ENCODE measurements at places on chromosomes 13 and 19.
A peak's percentile ranks its signal among the peaks of the same experiment; 100 is the strongest.

GRCh38 chr19:57248646-57249045 lies 8.2 kb downstream of the ZNF805 start:
- no peak for DNase-seq

- no peak for DNase-seq
These were observed 19.4 kb downstream of the LAIR2 start for GRCh38 chr19:54521860-54522513.

- peak; percentile 42 for DNase-seq
These were observed 33.8 kb upstream of the GARRE1 start for GRCh38 chr19:34220472-34221063.

DNA sequence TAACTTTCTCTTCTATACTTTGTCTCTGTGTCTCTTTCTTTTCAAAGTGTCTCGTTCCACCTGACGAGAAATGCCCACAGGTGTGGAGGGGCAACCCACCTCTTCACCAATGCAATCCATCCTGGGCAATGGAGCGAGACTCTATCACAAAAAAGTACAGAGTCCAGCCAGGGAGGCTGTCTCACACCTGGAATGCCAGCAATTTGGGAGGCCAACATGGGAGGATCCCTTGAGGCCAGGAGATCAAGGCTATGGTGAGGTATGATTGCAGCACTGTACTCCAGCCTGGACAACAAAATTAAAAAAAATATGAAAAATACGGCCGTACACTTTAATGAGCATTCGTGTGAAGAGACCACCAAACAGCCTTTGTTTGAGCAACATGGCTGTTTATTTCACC lies 2.8 kb upstream of the ZNF600 start:
- DNase-seq, result no peak

GRCh38 chr19:1243768-1244692 lies 2.5 kb downstream of the ATP5F1D start:
- peak; percentile 90 for DNase-seq

DNA sequence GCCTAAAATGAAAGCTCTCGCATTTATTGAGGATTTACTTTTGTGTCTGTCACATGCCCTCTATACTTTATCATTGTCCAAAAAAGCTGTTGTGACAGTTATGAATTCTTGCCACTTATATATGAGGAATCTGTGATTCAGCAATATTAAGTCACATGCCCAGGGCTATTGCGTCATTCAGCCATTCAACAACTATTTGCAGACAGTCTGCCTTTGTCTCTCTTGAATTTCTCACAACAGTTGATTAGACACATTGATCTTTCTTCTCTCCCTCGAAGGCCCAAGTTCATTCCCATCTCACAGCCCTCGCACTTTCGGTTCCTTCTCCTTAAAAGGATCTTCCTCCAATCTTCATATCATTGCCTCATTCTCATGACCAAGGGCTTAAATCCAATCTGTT lies 342.6 kb downstream of the MZT1 start:
- no peak for DNase-seq

- no peak for DNase-seq
These were observed 121.3 kb downstream of the KCTD12 start for GRCh38 chr13:76764916-76765315.

DNA sequence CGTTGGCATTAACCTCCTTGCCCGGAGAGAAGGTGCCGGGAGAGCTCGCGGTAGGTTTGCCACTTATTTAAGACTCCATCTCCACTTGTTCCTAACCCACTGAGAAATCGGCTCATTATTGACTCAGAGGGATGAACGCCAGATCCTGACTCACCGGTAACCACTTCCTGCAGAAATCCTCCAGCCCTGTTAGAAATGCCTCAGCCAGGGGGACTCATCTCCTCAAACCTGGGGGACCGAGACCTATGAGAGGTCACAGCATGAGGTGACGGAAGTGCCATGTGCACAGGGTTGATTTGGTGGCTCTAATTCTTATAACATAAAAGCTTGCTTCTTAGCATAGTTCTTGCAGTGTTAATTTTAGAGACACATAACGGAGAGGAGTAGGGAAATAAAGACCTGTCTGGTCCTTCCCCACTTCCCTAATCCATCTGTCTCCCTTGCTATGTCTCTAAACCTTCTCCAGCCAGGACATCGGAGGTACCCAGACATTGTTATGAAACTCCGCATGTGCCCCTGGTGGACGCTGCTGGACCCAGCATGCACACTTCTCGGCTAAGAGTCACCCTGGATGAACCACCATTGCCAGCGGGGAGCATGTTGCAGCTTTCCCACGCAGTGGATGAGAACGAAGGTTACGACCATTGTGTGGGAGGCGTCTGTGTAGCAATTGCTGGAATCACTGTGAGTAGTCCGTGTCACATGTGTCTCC lies 158.9 kb downstream of the EFNB2 start:
- no peak for DNase-seq

DNA sequence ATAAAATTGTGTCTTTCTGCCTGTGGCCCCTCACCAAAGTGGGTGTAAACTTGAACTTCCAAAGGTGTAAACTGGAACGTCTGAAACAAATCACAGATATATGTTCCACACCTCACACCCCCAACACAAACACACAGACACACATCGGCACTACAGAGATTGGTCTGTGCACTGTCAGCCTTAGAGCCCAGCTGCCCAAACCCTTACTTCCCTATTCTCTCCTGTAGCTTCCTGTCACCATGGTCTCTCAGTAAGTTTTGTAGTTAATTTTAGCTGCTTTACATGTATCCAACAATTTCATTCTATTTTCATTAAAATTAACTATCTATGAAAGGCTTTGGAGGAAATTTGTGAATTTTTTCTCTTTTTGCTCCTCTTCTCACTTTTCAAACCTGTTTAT lies 5.4 kb downstream of the TM9SF2 start:
- DNase-seq, result no peak

- DNase-seq, result peak; percentile 84
These were observed 4.8 kb downstream of the STK24 start for GRCh38 chr13:98571955-98572662.

- no peak for DNase-seq
These were observed 1128.2 kb upstream of the PCDH9 start for GRCh38 chr13:68358294-68358705.

DNA sequence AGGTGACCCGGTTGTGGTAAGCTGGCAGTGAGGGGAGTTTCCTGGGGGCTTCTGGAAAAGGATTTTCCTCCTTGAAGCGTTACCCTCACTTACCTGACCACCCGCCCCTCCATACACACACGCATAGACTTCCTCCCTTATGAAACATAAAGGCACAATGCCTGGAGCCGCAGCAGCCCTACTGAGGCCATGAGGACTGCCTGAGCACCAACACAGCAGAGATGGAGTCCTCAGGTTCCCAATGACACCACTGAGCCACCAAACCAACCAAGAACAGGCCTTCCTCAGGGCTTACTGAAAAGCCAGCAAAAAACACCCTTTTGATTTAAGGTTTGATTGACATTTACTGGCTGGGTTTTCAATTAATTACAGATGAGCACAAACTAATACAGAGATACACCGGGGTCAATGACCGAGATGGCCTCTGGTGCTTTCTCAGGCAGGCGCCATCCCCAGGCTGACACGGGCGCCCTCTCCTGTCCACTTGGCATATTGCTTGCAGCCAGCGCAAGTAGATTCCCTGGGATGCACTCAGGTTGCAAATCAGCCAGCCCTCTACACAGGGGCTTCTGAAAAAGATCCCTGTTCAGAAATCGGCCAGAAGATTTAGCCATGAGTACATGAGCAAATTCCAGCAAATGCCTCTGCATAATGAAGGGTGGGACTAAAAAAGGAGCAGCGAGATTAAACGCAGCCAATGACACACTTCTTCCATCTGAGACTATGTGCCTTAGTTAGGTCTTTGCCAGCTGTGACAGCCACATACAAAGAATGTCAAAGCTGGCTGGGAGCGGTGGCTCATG lies 14.8 kb downstream of the OPA3 start:
- peak; percentile 48 for DNase-seq

GRCh38 chr13:42798118-42798517 lies 16.7 kb downstream of the FAM216B start:
- DNase-seq, result no peak

DNA sequence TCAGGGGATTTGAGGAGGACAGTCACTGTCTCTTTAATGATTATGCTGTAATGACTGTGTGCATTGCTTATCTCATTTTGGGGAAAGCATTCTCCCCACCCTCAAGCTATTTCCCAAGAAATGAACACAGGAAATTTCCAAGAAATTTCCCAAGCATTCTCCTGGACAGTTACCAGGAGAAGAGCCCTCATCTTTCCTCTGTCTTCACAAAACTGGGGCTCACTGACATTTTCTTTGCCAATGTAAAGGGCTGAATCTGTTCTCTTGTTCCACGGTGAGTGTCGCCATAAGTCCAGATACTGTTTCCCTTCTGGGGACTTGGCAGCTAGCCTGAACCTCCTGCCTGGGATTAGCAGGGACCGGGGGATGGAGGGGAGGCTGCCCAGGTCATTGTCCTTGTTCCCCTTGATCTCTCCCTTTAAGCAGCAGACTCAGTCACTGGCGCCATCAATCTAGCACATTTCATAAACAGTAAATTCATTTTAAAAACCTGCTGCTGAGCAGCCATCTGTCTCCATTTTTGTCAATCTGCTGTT lies 172.8 kb downstream of the DNAJC15 start:
- peak; percentile 33 for DNase-seq

GRCh38 chr13:44758630-44759383 lies 182.7 kb upstream of the TSC22D1 start:
- no peak for DNase-seq

DNA sequence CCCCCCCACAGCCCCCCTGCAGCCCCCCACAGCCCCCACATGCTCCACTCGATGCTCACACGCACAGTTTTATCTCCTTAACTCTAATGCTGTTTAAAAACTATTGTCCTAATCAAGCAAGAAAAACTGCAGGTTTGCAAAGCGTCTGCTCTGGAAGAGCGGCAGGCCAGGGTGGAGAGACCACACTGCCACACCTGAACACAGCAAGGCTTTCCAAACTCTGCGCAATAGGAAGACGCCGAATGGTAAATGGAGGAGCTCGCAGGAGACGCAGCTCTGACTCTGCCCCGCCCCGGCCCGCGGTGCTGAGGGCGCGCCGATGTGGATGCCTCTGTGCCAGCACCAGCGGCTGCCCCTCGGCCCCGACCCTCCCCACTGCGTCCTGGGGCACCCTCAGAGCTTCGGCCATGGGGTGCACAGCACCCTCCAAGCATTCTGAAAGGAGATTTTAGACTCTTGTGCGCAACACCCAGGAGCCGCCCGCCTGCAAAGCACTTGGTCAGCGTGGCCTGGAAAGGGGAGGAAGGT lies 32.4 kb downstream of the RASA3 start:
- DNase-seq, result peak; percentile 35

DNA sequence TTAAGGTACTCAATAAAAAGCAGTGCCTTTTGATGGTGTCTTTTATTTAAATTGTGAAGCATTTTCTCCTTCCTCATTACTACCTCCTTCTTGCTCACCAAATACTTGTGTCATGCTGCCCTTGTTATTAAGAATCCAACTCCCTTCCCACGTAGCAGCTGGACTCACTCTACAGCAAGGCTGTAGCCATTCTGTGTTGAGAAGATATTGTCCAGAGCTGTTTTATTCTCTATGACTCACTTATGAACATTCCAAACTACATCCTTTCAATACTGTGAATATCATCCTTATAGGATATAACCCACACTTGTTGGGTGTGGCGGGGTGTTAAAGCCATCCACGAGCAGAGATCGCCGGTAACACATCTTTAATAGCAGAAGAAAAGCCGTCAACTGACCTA lies 1671.5 kb upstream of the SLC10A2 start:
- DNase-seq, result no peak

- DNase-seq, result no peak
These were observed 7.0 kb upstream of the ZNF69 start for GRCh38 chr19:11880598-11880997.

DNA sequence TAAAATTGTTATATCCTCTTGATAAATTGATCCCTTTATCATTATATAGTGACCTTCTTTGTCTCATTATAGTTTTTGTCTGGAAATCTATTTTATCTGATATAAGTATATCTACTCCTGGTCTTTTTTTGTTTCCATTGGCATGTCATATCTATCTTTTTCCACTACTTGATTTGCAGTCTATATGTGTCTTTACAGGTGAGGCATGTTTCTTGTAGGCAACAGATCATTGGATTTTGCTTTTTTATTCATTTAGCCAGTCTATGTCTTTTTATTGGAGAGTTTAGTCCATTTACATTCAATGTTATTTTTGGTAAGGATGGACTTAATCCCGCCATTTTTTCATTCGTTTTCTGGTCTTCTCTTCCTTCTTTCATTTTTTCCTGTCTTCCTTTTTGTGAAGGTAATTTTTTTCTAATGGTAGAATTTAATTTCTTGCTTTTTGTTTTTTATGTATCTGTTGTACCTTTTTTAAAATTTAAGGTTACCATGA lies 13.5 kb upstream of the ZNF823 start:
- DNase-seq, result no peak

DNA sequence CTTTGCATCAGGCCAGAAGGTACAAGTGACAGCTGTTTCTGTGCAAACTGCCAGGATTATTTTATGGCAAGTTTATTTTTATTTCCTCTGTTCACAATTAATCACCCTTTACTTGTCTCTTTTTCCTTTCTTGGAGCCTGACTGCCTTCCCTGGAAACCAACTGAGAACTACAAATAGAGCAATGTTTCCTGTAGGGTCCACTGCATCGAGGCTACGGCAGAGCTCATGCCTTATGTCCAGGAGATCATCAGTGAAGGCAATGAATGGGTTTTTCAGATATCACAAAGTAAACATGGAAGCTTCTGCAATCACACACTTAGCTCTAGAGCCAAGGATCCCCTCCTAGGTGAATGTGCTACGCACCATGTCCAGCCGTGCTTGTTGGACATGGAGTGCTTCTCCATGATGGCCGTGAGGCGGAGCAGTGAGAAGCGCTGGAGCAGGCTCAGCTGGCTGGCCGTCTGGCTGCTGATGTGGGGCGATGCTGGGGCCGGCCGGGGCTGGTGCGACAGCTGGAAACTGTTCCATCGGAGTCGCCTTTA lies 110.9 kb downstream of the KL start:
- DNase-seq, result peak; percentile 38

GRCh38 chr19:45472563-45473366 lies 5.0 kb downstream of the FOSB start:
- DNase-seq, result no peak

GRCh38 chr19:50835103-50835784 lies 1.9 kb upstream of the KLK15 start:
- DNase-seq, result no peak

- no peak for DNase-seq
These were observed 360.9 kb downstream of the SLITRK5 start for GRCh38 chr13:88031980-88032559.

- no peak for DNase-seq
These were observed 3.2 kb downstream of the PRX start for GRCh38 chr19:40410030-40410389.
